Mucosa of gallbladder (tissue), 1 donor: ENCODE measurements at places on chromosomes 5 and 9. TPM values are rescaled to one million over a fixed set of nuclear protein-coding genes. Genes with fewer than 3 reads are reported as not detected.

Gene DAB2IP
- 114 TPM for total RNA-seq

Gene DNAH5
- total RNA-seq = 1.8 TPM

DNA sequence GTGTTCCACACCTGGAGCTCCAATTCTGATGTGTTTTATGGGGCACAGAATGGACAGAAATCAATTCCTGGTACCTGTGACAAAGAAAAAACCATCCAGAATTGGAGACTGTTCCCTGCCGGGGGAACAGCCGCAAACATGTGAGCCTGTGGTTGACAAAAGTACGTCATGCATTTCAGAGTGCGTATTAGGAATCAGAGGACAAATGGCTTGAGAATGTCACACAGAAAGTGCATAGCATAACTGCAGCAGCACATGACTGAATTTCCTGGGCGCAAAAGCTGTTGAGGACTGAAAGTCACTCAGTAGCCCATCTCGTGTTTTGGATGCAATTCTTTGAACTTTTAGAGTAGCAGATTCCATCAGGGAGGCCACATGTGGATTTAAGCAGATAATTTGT is 85.1 kb downstream of the TRIO start:
- no peak for DNase-seq

DNA sequence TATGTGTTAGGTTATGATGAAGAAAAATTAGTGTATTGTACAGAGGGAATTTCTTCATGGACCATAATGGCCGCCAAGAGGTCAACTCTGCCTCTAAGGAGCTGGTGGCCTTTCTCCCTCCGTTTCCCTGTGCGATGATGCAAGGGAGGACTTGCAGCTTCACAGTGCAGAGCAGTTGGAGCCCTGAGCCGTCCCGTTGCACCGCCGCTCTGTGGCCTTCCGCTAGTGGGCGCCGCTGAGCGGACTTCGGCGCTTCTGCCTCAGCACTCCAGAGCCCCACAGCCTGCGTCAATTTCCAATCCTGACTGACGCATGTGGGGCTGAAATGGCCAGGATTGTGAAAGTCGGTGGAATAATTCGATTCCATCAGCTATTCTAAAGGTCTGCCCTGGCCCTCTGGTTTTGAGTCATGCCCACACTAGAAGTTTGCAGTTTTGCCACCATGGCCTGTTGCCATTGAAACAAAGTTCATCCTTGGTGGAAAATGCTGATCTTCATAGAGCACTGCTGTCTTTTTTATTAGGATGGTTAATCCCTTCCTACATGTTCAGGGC is 22.7 kb upstream of the LECT2 start:
- peak; percentile 71 for DNase-seq

GRCh38 chr5:84028093-84028492 is 307.4 kb upstream of the HAPLN1 start:
- no peak for DNase-seq
